ENCODE measurements at places on chromosomes 12 and 14.

GRCh38 chr14:74962046-74962445 lies 6.6 kb upstream of the PGF start:
- no peak for DNase-seq

DNA sequence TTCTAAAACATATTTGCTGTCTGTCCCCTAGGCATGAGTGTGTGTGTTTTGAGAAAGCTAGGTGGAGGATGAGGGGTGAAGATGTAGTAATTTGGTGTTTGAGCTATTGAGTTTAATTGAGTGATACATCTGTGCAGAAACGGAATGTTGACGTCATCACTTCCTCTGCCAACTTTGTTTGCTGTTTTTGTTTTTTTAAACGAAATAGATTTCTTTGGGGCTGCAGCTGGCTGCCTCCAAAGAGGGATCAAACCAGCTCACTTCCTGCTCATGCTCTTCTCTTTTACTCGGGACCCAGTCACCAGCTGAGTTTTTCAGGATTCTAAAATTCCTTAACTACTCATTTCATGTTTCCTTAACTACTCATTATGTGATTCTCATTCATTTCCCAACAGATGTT lies 19.5 kb upstream of the CRACR2A start:
- no peak for DNase-seq

GRCh38 chr14:93533842-93534241 lies 103.1 kb downstream of the UNC79 start:
- no peak for DNase-seq

DNA sequence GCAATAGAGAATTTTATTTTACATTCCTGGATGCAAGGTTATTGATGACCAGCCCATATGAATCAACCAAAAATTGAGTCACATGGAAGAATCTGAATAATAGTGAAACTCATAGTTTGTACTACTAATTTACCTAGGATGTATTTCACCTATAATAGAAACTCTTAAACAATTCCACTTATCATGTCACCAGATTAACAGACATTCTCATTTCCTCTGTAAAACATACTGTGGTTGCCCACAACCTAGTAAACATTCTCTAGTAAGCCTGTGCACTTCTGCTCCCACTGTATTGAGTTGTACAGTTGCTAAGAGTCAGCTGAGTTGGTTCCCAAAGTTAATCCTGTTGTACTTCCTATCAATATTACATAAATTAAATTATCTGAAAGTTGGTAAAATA lies 196.6 kb upstream of the TMTC1 start:
- DNase-seq = no peak

DNA sequence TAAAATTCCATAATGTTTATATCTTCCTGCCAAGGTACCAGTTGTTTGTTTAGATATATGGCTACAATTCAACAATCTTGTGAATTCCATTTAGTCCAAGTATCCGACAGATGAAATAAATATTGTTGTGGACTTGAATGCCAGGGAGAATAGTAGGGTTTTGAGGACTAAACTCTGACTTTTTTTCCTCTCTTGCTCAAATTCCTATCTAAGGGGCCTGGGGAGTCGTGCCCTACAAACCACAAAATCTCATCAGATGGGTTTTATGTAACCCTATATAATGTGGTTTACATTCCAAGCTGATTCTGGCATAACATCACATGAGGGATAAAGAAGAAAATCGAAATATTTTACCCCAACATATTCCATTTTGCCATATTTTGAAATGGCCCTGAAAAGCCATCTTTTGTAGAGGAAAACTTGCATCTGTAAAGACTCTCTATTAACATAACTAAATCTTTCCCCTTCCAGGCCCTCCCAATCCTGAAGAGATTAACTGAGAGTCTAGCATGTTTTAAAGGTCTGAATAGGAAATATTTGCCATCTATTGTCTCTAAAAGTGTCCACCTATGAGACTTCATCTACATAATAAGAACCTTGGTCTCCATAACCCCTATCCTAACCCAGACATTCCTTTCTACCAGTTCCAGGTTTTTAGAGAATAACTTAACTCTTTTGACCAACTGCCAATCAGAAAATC lies 184.7 kb upstream of the KITLG start:
- no peak for DNase-seq

DNA sequence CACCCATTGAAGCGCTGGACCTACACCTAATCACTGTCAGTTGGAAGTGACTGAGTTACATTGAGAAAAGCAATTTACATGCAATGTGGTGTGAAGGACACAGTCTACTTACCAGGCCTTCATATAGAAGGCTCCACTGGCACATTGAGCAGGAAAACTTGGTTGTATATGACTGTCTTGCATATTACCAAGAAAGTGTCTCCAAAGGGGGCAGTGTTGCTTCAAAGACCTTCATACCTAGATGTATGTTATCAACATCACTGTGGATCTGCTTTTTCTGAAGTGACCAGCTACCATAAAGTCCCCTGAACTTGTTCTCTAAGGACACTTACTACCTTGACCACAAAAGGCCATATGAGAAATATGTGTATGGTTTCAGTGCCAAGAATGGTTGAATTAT lies 64.1 kb downstream of the NELL2 start:
- DNase-seq = no peak

DNA sequence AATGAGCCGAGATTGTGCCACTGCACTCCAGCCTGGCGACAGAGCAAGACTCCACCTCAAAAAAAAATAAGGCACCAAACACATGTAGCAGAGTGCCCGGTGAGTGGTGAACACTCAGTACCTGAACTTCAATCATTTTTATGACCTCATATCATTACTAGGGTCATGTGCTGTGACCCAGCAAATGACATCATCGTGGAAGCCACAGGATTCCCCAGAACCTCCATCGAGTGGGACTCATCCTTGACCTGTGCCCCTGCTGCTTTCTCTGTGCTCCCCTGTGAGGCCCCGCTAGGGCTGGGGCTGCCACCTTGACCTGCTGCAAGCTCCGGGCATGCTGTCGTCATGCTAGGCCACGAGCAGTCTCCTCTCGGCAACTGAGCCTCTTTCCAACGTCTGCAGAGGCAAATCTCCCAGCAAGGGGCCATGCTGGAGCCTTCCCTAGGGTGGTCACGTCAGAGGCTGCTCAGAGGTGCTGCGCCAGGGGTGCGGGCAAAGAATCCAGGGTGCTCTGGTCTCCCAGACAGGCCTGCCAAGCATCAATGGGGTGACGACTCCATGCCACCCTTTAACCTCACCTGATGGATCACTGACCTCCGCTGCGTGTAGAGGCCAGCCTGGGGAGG lies 18.5 kb downstream of the GLTP start:
- no peak for DNase-seq

- DNase-seq = no peak
Observed at GRCh38 chr14:29242755-29243754, 476.5 kb downstream of the FOXG1 start.

- no peak for DNase-seq
Observed at GRCh38 chr12:45626965-45627364, 102.5 kb upstream of the ARID2 start.

- DNase-seq = no peak
Observed at GRCh38 chr12:31590642-31591379, at the start of gene DENND5B. Gene DENND5B, minus strand, starts transcription at chr12:31591136. Its CDS starts 304 bp downstream, at chr12:31590832.

GRCh38 chr12:88391556-88391955 lies 188.7 kb downstream of the KITLG start:
- no peak for DNase-seq

DNA sequence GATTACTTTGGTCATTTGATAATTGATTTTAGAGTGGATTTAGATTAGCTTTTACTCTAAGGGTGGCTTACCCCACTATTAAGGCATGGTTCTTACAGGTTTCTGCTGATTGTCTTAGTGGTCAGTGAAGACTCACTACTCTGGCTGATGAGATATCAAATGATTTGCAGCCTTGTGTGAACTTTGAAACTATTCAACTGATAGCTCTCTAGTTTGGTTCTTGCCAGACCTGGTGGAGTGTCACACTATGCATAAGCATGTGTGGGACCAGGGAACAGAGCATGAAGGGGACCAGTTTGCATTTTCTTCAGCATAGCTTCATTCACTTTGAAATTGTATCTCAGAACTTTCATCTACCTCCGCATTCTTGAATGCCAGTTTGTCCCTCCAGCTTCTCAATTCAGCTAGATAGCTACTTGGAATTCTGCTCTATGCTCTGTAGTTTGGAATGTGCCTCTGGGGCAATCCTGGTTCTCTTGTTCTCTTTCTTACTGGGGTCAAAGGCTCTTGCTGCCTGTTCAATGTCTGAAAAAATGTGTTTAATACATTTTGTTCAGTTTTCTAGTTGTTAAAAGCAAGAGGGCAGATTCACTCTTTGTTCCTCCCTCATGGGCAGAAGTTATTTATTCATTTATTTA lies 12.7 kb downstream of the SCYL2 start:
- DNase-seq = no peak
